Central memory CD4-positive, alpha-beta T cell (primary cell): ENCODE measurements at places on chromosomes 13 and 19.

- no peak for DNase-seq
Observed at GRCh38 chr13:40961214-40961613, 57.9 kb downstream of the ELF1 start.

DNA sequence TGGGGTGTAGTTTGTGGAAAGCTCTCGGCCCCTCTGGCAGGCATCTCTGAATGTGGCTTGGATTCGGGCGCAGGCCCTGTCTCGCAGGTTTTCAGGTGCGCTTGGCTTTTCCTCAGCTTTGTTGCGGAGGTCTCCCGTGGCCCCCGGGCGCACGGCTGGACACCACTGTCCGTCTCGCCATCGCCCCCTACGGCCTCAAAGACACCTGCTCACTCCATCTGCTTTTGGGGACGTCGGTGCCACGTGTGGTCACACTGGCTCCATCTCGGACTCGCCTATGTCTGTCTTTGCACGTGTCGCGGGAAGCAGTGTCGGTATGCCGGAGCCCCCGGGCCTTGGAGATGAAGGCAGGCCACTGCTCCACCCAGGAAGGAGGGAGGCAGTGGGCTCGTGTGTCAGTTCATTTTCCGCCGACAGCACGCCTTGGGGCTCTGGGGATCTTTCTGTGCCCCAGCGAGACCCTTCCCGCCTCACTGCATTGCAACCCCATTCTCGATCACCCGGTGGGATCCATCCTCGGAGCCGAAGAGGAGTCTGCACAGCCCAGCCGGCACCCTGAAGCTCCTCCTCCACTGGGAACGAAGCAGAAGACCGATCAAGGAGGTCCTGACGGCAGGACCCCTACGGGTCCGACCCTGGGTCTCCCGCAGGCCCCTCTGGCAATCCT is 42.1 kb downstream of the ZNF146 start:
- DNase-seq, result no peak

GRCh38 chr13:42820451-42820850 is 39.1 kb downstream of the FAM216B start:
- no peak for DNase-seq

GRCh38 chr19:46932346-46932745 is 71.5 kb downstream of the ARHGAP35 start:
- no peak for DNase-seq

DNA sequence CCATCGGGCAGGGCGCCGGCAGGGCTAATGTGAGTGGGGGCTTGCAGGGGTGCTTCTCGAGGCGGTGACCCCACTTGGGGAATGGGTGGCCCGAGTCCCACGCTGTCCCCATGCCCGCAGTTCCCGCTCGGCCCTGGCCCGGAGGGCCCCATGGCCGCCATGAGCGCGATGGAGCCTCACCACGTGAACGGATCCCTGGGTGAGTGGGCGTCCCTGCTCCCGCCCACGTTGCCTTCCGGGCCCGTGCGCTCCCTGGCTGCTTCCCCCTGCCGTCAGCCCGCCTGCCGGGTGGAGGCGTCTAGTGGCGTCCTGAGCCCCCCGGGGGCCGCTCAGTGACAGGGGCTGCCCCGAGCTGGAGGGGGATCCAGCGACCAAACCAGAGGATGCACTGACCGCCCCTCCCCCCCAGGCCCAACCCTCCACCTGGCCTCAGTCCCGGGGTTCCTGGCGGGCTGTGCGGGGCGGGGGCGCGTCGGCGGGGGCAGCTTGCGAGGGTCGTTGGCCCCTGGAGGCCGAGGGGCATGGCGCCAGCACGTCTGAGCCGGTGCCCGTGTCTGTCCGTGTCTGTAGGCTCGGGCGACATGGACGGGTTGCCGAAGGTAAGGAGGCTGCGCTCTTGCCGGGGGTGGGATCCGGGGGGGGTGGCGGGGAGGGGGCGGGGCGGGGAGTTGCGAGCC is 4.8 kb downstream of the ISYNA1 start:
- no peak for DNase-seq

DNA sequence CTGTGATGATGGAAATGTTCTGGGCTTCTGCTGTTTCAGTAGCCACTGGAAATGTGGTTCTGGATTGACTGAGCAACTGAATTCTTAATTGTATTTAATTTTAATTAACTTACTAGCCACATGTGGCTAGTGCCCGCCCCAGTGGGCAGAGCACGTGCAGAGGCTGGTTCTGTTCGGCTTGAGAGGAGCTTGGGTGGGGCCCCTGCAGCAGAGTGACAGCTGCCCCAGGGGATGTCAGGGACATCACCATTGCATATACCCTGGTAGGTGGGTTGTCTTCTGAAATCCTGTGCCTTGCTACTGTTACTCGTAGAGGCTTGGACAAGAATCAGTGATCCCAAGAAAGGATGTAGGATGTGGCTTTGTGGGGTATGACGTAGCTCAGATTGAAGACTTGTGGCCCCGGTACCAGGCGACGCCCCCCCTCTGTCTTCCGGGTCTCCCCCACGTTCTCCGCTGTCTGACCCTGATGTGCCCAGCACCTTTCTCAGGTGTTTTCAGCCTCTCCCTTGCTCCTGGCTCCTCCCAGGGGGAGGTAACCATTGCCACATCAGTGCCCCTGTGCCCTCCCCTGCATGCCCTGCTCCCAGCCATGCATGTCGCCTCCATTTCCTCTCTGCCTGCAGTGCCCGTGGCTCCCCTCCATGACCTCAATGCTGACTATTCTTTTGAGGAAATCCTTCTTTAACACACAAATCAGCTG is 102.6 kb upstream of the RNF113B start:
- DNase-seq, result peak; percentile 3

GRCh38 chr19:44878120-44878865 is 12.8 kb upstream of the TOMM40 start:
- DNase-seq, result no peak

DNA sequence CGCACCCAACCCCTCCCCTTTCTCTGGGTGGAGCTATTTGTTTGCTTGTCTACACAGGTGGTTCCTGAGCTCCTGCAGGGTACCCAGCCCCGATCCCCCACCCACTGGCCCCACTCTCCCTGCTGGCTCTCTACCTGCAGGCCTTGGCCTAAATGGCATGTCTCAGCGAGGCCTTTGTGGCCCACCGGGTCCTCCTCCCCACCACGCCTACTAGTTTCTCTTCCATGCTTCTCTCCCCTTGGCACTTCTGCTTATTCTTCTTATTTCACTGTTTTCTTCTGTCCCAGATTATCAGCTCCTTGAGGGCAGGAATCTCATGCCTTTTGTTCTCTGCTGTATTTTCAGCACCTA is 57.4 kb upstream of the ZNF536 start:
- DNase-seq, result no peak

GRCh38 chr19:2385053-2385721 is 25.1 kb downstream of the TMPRSS9 start:
- no peak for DNase-seq

DNA sequence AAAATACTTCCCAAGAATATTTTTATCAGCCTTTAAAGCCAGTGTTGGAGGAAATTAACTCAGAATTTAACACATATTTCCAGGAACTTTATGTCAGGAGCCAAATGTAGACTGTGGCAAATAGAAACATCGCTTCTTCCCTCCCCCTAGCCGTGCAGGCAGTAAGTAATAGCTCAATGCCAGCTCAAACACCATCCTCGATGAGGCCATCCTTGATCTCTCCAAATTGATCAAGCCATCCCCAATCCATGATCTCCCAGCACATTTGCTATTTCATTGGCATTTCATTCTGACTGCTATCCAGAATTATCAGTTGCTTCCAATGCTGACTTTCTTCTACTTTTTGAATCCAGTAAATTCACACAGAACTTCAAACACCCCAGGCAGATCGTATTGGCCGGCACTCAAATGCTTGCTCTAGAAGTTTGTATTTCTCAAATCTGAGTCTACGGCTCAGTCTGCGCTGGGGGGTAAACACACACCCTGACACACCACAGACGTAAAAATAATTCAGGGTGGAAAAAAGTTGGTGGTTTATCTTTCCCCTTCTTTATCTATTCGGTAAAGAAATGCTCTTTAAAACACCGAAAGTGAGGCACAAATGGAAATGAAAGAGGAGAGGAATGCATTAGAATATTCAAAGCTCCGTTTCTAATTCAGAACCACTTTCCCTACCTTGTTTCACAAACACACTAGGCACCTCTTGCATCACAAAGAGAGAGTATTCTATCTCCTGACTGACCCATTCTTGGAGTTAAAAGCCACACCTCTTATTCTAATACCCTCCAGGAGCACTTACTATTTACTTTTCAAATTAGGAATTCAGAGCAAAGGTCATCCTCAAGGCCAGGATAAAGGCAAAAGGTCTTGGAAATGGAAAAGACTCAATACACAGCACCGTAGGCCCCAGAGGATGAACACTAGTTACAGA is 991 bp downstream of the OBI1 start:
- no peak for DNase-seq

GRCh38 chr13:36875431-36875830 is 44.6 kb downstream of the SMAD9 start:
- DNase-seq, result no peak

DNA sequence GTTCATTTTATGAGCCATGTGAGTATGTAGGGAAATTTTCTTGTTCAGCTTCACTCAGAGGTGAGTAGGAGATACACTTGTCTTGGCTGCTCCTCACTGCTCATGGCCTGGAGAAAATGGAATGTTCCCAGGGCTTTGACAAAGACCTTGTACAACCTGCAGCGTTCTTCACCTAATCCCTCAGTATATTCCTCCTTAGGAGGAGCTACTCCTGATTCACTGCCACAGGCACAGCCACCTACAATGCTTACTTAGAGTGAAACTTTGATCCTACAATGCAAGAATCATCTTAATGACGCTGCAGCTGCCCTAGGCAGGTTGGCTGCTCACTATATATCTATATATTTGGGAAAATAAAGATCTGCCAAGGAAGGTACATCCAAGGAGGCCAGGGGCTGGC is 364.2 kb downstream of the KLF5 start:
- no peak for DNase-seq

DNA sequence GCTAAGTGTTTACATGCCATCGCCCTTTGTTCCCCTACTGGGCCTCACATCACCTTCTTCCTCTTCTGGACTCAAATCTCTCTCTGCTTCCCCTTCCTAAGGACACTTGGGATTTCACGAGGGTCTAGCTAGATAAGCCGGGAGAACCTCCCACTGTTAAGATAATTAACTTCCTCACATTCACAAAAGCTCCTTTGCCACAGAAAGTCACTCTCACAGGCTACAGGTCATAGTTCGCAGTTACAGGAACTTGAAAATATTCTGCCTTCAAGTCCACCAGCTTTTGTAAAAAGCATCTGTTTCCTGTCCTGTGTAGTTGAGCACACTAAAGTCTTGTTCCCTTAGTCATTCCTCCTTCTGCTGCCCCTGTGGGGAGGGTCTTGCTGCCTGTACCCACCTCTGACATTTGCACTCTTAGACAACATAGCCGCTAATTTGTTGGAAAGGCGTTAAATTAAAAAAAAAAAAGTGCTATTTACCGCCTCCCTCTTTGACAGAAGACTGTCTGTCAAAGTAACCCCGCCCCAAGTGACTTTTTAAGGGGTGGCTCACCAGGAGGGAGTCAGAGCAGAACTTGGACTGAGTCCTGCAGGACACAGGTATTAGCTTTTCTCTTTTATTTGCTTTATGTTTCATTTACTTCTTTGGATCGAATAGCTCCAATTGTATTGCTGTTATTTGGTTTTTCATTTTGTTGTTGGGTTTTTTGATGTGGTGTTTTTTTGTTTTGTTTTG is 26.8 kb upstream of the CEACAM21 start:
- DNase-seq, result peak; percentile 69

- no peak for DNase-seq
Observed at GRCh38 chr19:14371301-14371821, 9.9 kb upstream of the ADGRE5 start.

GRCh38 chr13:103243495-103243894 is 177.3 kb upstream of the SLC10A2 start:
- DNase-seq, result no peak
